ENCODE measurements at places on chromosomes 16 and 17. TPM values are rescaled to one million over a fixed set of nuclear protein-coding genes. Genes with fewer than 3 reads are reported as not detected.
A peak's percentile ranks its signal among the peaks of the same experiment; 100 is the strongest.

DNA sequence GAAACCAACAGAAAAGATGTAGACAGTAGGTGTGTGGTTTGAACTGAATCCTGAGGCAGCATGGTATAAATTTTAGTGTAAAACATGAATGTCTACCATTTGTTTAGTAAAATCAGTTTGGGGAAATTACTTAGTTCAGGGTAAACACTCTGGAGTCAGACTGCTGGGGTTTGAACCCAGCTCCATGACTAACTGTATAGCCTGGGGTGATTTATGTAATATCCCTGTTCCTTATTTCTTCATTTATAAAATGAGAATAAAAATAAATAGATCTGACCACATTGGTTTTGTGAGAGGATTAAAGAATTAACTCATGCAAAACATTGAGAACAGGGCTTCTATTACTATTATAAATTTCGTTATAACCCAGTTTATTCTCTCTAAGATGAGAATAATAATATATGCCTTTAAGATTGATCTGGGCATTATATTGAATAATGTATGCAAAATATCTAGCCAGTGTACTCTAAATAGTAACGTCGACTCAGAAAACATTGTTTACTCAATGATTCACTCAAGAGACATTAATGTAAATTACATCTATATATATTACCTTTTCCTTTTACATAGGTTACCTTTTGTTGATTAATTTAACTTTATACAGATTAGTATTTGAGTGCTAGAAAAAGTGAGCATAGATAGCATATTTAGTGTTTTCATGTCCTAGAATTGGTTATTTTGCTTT is 120.6 kb upstream of the KCNJ16 start:
- no peaks in the 10 kb centered on the region for H3K4me1 ChIP-seq
- H3K27me3 ChIP-seq, result no peaks in the 10 kb centered on the region
- no peak overlapping the region for H3K4me3 ChIP-seq
- no peaks in the 10 kb centered on the region for H3K36me3 ChIP-seq
- no peak for DNase-seq

- H3K4me3 ChIP-seq, result no peak overlapping the region
- H3K36me3 ChIP-seq, result no peaks in the 10 kb centered on the region
- H3K4me1 ChIP-seq, result peaks cover 10% of the 10 kb centered on the region
Observed at GRCh38 chr17:50593321-50593720, 32.8 kb downstream of the CACNA1G start.

- H3K4me1 ChIP-seq, result no peaks in the 10 kb centered on the region
- no peaks in the 10 kb centered on the region for H3K27me3 ChIP-seq
- DNase-seq, result no peak
- H3K4me3 ChIP-seq, result no peak overlapping the region
Observed at GRCh38 chr16:14958970-14959369, 15.9 kb upstream of the PDXDC1 start.

DNA sequence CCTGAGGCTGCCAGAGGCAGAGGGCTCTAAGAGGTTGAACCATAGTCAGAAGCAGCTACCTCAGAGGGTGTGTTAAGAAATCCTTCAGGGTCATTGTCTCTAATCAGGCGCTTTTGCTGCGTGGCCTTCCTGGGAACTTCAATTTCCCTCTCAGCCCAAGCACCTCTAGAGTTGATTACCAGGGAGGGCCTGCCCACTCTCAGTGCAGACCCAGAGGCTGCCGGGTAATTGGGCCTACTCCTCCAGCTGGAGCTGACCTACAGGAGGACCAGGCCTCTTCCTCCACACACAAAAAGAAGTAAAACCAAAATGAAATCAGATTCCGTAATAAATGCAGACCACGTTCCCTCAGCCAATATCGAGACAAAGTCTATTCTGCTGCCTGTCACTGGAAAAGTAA is 305.0 kb upstream of the CCL2 start:
- H3K27me3 ChIP-seq, result peaks cover 4% of the 10 kb centered on the region
- H3K36me3 ChIP-seq, result no peaks in the 10 kb centered on the region
- H3K4me1 ChIP-seq, result no peaks in the 10 kb centered on the region
- no peak for DNase-seq

DNA sequence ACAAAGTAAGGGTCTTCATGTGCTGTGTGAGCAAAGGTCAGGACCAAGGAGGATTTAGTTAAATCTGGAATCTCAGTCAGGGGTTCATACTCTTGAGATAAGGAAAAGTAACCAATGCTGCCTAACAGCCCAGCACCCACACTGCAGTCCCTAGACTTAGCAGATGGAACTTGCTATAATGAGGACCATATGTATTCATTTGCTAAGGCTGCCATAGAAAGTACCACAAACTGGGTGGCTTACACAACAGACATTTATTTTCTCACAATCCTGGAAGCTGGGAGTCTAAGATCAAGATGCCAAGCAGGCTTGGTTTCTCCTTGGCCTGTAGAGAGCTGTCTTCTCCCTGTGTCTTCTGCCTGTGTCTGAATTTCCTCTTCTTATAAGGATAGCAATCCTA is 20.8 kb downstream of the ZP2 start:
- H3K36me3 ChIP-seq, result no peaks in the 10 kb centered on the region
- no peak for DNase-seq
- no peak overlapping the region for H3K4me3 ChIP-seq
- H3K4me1 ChIP-seq, result peaks cover 6% of the 10 kb centered on the region
- no peaks in the 10 kb centered on the region for H3K27me3 ChIP-seq

DNA sequence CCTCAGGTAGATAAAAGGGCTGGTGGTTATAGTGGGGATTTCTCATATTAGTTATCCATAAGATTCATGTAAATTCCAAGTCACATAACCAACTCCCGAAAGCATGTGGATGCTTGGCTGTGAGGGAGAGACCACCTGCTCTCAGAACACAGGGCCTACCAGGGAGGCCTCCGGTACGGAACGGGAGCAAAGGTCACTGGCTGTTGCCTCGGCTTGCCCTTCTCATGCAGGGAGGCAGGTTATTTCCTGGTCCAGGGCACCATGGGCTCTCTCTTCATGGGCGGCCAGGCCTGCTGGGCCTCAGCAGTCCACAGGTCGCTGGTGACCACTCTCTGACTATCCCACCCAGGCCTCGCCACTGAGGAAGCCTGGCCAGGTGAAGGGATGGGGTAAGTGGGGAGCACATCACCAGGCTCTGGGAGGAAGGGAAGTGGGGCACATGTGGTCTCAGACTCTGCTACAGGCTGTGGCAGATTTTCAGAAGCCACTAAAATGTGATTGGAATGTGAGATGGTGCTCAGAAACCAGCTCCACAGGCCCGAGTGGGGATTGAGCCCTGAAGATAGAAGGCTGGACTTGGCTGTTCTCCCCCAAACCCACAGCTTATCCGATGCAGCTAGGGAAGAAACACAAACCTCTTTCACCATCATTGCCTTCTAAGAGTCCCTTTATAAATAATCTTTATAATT is 45.4 kb downstream of the HNF1B start:
- H3K36me3 ChIP-seq, result no peaks in the 10 kb centered on the region
- no peak overlapping the region for H3K4me3 ChIP-seq
- no peak for DNase-seq

- peaks cover 7% of the 10 kb centered on the region for H3K27me3 ChIP-seq
- no peaks in the 10 kb centered on the region for H3K36me3 ChIP-seq
- H3K27ac ChIP-seq, result no peak overlapping the region
- DNase-seq, result no peak
Observed at GRCh38 chr17:52106072-52106471, 52.4 kb downstream of the CA10 start.

GRCh38 chr16:16923479-16923878 is 544.5 kb downstream of the NPIPA7 start:
- H3K27me3 ChIP-seq, result no peaks in the 10 kb centered on the region
- no peak for DNase-seq
- H3K27ac ChIP-seq, result no peak overlapping the region
- no peaks in the 10 kb centered on the region for H3K4me1 ChIP-seq

GRCh38 chr16:53643474-53643873 is 60.2 kb downstream of the RPGRIP1L start:
- no peak for DNase-seq
- no peak overlapping the region for H3K4me3 ChIP-seq
- no peaks in the 10 kb centered on the region for H3K27me3 ChIP-seq
- no peaks in the 10 kb centered on the region for H3K4me1 ChIP-seq

GRCh38 chr17:4362141-4362540 is 4.3 kb downstream of the UBE2G1 start:
- no peak overlapping the region for H3K27ac ChIP-seq
- H3K4me1 ChIP-seq, result peaks cover 31% of the 10 kb centered on the region
- H3K36me3 ChIP-seq, result peaks cover 7% of the 10 kb centered on the region
- H3K4me3 ChIP-seq, result no peak overlapping the region
- DNase-seq, result no peak
- H3K27me3 ChIP-seq, result no peaks in the 10 kb centered on the region

DNA sequence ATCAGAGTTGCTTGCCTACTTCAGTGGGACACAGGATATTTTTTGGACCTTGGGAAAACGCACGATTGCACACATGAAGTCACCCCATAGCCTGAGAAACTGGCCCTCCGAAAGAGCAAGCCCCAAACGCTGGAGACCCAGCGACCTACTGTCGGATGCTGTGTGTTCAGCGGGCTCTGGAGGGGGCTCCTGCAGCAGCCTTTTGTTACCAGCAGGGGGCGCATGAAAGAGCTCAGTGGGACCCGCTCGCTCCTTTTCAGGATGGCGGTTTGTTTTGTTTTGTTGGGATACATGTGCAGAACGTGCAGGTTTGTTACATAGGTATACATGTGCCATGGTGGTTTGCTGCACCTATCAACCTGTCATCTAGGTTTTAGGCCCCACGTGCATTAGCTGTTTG is 28.4 kb downstream of the MYH3 start:
- H3K36me3 ChIP-seq, result no peaks in the 10 kb centered on the region
- no peak overlapping the region for H3K27ac ChIP-seq
- H3K27me3 ChIP-seq, result no peaks in the 10 kb centered on the region
- DNase-seq, result no peak

GRCh38 chr17:73360961-73361761 is 49.4 kb upstream of the CDC42EP4 start:
- no peaks in the 10 kb centered on the region for H3K27me3 ChIP-seq
- H3K27ac ChIP-seq, result no peak overlapping the region
- no peaks in the 10 kb centered on the region for H3K36me3 ChIP-seq
- H3K4me1 ChIP-seq, result peaks cover 2% of the 10 kb centered on the region
- no peak for DNase-seq
- H3K4me3 ChIP-seq, result no peak overlapping the region

DNA sequence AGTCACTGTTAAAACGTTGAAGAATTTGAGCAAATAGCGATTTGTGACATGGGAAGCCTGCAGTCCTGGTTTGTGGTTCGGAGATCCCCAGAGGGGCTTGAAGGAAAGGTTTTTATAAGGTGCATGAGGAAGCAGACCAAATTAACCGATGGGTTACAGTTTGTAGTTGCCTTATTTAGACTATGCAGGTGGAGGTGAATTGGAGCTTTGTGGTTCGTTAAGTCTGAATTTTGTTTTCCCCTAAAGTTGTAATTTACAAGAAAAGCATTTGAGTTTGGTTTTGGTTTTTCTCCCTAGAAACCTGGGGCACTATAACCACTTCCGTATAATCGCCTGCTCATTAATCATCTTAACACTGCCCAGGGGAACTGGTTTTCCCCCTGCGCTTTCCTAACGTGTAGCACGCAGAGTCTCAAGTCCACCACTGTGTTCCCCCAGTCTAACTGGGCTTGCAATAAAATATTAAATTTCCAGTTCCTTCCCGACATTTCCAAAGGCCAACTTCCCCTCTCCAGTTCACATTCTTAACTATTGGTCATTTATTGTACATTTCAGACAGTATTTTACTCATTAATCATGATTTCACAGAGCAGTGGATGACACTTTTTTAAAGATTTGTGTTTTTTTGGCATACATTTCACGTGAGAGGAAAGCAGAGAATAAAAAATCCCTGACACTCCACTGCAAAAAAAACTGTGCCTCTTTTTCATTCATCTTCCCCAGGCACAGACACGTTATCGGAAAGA is 932 bp downstream of the ZNF267 start:
- no peaks in the 10 kb centered on the region for H3K27me3 ChIP-seq
- H3K4me3 ChIP-seq, result peak overlapping the region; percentile 98
- peaks cover 32% of the 10 kb centered on the region for H3K4me1 ChIP-seq
- no peak for DNase-seq
- no peaks in the 10 kb centered on the region for H3K36me3 ChIP-seq
- peak overlapping the region; percentile 95 for H3K27ac ChIP-seq

DNA sequence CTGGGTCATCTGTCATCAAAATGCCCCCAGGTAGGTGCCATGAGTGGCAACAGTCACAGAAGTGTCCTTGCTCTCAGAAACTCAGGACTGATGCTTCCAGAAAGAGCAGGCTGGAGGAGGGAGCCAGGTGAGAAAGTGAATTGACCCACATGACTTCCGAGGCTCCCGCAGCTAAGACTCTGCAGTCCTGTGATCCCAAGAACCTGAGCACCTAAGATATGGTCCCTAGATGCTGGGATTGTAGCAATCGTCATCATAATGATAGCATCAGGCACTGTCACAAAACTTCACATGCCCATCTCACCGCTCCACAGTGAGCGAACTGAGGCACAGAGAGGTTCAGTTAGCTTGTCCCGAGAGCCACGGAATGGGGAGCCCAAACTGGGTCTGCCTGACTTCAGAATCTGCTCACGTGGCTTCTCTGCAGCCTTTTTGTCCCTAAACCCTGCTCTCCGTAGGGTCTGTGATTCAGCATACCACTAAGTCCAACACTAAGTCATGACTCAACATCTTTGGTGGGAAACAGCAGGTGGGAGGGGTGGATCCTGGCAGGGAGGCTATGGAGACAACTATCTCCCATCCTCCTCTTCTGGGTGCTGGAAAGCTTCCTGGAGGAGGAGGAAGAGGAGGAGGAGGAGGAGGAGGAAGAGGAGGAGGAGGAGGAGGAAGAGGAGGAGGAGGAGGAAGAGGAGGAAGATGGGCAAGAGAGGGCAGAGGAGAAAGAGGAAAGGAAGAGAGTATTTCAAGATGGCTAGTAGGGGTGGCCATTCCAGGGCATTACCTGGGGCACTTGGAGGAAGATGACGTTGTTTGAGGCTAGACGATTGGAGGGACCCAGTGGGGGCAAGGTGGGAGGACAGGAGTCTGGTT is 55.5 kb upstream of the DLX4 start:
- H3K4me1 ChIP-seq, result no peaks in the 10 kb centered on the region
- H3K27me3 ChIP-seq, result peaks cover 55% of the 10 kb centered on the region
- DNase-seq, result no peak
- H3K4me3 ChIP-seq, result no peak overlapping the region
- no peaks in the 10 kb centered on the region for H3K36me3 ChIP-seq

SLC16A6 gene
- 7.5 TPM for total RNA-seq

MLX gene
- 61.3 TPM for total RNA-seq

Data from upper lobe of right lung (tissue), 1 donor.